ENCODE measurements at places on chromosomes 5 and 9.

DNA sequence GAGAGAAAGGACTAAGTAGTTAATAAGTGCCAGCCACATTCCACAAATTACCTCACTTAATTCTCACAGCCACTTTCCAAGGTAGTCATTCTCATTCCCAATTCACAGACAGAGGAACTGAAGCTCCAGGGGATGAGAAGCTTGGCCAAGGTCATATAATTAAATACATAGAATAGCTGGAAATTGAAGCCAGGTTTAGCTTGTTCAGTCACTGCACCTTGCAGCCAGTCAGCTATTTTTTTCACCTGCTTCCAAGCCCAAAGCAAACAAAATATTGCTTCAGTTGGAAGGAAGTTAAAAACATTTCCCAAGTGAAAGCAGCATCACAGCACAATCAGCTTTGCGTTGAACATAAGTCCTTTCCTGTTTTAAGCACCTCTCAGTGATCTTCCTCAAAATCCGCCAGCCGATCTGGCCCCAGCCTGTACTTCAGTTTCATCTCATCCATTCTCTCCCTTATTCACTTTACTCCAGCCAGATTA lies 4.8 kb downstream of the ALDH1A1 start:
- DNase-seq = no peak

- DNase-seq = no peak
Observed at GRCh38 chr5:90307782-90308181, 101.8 kb downstream of the CETN3 start.

DNA sequence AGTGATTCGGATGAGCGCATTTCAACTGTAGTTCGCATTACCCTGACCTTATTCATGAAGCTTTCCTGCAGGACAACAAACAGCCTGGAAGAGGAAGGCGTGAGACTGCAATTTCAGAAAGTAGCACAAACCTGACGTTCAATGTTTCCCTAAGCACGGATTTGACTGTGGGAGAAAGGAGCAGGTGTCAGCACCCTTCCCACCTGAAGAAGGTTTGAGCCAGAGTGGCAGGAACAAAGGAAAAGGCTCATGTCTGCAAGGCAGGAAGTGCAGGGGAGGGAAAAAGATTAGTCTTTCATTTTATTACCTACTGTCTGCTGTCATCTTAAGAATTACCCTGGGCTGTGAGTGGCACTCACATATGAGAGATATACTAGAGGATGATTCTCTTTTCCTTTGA lies 114.0 kb downstream of the MED10 start:
- DNase-seq = no peak

DNA sequence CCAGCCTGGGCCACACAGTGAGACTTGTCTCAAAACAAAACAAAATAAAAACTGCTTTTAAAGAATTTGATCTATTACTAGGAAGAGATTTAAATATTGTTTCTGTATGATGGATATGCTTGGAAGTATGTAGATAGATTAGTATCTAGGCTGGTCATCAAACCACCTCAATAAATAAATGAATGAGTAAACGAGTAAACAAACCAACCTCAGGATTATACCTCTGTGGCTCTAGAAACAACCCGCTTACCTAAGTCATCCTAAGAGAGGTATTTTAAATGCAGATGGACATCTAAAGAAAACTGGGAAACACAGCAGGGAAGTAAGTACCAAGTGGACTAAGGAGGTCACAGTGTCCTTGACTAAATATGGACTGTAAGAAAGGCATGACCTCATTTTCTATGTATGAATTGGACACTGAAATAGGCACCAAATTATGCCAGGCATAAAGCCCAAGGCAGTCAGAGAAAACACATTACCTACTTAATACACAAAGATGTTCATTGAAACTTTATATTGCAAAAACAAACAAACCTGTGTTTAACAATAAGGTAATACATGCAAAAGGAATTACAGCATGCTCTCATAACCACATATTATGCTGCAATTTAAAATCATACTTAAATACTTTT lies 7.3 kb downstream of the ANKH start:
- DNase-seq = no peak

- no peak for DNase-seq
Observed at GRCh38 chr9:128927731-128928411, 7.1 kb downstream of the PHYHD1 start.

GRCh38 chr5:178941361-178941760 lies 363 bp downstream of the ZNF454 start:
- peak; percentile 11 for DNase-seq

DNA sequence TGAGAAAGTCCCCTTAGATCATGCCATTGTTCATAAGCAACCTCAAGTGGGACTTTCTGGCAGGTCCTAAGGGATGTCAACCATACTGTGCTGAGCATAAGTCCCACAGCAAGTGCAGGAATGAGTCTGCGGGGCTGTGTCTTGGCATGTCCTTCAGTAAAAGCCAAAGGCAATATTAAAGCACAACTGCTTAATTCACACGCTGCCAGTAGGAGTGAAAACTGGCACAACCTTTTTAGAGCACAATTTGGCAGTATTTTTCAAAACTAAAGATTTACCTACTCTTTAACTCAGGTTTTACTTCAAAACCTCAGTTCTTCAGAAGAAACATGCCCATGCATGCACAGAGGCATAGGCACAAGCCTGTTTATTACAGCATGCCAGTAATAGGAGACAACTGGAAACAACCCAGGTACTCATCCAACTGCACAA lies 24.4 kb upstream of the SMAD5 start:
- DNase-seq = no peak

- DNase-seq = no peak
Observed at GRCh38 chr9:27395484-27395921, 98.6 kb upstream of the EQTN start.

DNA sequence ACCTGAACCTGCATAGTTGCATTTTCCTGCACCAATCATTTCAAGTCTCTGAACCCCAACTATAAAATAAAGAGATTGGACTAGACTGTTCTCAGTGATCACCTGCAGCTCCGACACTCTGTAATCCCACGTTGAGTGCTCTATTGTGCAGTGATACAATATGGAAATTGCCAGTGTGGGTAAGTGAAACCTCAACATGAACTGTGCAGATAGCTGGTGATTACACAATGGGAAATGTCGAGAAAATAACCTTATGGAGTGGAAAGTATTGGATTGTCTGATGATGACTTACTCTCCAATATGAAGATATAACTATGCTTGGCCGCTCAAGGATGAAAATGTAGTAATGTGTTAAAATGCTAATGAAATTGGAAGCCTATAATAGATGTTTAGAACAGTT lies 293.1 kb upstream of the BRINP1 start:
- DNase-seq = no peak

GRCh38 chr9:7045361-7045760 lies 287.6 kb downstream of the KDM4C start:
- no peak for DNase-seq

DNA sequence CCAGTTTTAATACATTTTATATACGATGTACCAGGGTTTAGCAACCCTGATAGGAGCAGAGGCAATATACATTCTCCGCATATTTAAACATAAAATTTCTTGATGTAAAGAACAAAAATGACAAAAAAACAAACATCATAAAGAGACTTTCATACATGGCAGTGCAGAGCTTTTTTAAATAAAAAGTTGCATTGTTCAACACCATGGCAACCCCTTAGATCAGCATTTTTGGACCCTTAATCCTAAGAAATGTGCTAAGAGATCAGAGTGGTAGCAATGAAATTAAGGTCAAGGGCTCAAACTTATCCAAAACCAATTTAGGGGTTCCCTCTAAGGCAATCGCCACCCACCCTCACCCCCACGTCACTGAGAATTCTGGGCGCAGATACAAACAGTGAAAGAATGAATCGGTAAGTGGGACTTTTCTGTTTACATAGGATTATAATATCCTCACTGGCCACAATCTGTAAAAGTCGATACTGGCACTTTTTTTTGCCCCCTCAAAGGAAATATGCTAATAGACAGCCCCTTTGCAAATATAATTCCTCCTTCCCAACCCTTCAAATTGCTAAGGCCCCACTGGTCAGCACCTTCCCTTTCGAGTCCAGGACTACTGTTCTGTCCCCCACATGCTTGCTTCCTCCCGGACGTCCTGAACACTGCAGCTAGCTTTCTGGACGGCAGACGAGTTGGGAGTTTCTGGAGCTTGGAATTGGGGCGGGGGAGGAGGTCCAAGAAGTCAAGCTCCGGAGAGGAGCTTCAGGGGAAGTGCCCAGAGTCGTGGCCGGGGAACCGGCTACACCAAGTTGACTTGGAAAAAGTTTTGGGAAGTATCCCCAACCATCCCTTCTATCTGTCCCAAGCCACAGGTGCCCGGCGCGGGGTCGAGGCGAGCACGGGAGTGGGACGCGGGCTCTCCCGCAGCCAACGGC lies 2.2 kb downstream of the GAS1 start:
- no peak for DNase-seq

- no peak for DNase-seq
Observed at GRCh38 chr9:77128125-77128789, 49.1 kb upstream of the VPS13A start.

- DNase-seq = no peak
Observed at GRCh38 chr5:76685704-76686103, 30.2 kb upstream of the F2R start.

- no peak for DNase-seq
Observed at GRCh38 chr9:121672986-121673385, 21.6 kb downstream of the DAB2IP start.

GRCh38 chr9:118222375-118222774 lies 518.2 kb downstream of the TLR4 start:
- DNase-seq = no peak

DNA sequence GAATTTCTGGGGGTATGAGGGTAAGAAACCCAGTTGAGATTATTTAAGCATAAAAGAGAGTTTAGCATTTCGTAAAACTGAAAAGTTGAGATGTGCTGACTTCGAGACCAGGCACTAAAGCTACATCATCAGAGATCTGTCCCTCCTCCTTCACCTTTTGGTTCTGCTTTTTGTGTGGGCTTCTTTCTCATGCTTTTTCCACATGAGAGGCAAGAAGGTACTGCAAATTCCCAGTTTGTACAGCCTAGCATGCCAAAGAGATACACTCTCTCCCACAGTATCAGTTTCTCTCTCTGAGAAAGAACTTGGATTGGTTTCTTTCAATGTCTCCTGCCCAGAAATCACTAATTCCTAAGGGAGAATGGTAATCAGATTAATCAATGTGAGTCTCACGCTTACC lies 584.7 kb downstream of the SEMA5A start:
- DNase-seq = no peak

DNA sequence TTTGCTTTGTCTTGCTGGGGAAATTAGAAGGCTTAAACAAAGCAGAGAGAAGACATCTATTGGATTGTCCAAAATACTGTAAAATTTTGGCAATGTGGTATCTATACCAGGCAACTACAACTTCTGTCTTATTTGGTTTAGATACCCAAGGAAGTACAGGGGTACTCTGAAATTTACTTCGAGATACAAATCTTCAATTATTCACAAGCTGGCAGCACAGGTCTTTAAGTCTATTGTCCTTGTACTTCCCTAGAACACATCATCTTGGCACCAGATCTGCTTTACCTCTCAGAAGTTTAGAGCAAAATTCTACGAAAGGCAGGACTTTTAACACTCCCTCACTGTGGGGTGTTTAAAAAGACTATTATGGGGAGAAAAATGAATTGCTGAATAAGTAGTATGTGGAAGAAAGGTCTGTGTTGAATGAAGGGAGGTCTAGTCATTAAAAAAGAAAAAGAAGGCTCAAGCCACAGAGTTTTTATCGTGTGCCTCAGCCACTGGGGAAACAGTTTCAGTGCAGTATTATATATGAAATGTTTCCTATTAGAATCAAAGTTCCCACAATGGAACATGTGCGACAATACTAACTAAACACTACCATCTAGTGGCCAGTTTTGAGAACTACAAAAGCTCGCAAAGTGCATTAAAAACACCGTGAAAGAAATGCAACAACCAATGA lies 93.7 kb downstream of the PDE4D start:
- peak; percentile 44 for DNase-seq

GRCh38 chr5:166377756-166378155 lies 1913.7 kb upstream of the WWC1 start:
- no peak for DNase-seq

GRCh38 chr9:108081112-108081511 lies 591.5 kb upstream of the KLF4 start:
- DNase-seq = no peak

- no peak for DNase-seq
Observed at GRCh38 chr9:1722404-1722803, 292.7 kb upstream of the SMARCA2 start.

- no peak for DNase-seq
Observed at GRCh38 chr5:125042261-125042890, 295.9 kb upstream of the ZNF608 start.

GRCh38 chr9:134594078-134594941 lies 47.3 kb upstream of the COL5A1 start:
- no peak for DNase-seq

DNA sequence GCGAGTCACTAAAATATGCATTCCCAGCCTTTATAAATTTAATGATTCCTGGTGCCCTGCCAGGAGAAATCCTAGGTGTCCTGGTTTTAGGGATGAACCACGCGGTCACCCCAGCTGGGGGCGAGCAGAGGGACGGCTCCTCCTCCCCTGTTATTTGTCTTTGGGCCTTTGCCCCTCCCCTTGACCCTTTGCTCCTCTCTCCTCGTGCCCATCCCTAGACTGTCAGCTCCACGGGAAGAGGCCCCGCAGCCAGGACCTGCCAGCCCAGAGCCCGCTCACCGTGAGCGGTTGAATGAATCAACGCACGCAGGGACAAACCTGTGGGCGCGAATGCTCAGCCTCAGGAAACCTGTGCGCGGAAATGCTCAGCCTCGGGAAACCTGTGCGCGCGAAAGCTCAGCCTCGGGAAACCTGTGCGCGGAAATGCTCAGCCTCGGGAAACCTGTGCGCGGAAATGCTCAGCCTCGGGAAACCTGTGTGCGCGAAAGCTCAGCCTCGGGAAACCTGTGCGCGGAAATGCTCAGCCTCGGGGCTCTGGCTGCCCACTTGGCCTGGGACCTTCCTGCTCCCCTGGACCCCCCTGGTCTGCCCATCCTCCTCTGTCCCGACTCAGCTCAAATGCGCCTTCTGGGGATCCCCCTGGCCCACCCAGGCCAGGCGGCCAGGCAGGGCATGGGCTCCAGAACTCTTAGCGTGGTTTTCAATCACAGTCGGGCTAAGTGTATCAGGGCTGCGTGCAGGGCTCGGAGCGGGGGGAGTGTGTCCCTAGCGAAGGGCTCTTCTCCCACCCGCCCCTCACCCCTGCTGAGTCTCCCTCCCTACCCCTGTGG lies 140.5 kb upstream of the COL5A1 start:
- DNase-seq = no peak

GRCh38 chr9:18922161-18922885 lies 110.7 kb downstream of the SAXO1 start:
- no peak for DNase-seq

GRCh38 chr9:135504262-135505243 lies 4.1 kb downstream of the MRPS2 start:
- no peak for DNase-seq

- DNase-seq = no peak
Observed at GRCh38 chr5:79955941-79956670, 35.0 kb downstream of the MTX3 start.

GRCh38 chr9:94166976-94167346 lies 82.7 kb downstream of the PTPDC1 start:
- no peak for DNase-seq

DNA sequence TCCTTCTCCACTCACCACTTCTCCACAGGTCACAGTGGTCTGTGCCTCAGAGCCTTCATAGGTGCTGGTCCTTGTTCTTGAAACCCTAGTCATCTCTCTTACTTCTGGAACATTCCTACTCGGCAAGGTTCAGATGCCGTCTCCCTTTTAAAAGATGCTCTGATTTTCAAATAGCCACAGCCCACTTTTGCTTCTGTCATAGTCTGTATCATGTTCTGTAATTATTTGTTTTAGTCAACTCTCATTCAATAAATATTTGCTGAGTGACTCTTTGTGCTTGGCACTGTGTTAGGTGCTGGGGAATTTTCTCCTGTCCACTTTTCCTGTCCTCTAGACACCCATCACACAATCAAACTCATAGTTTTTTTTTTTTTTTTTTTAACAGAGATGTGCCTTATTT lies 181.3 kb upstream of the IL12B start:
- DNase-seq = no peak

All from renal cortex interstitium (tissue), 15 donors.